PC-3 (cell line): ENCODE measurements at places on chromosomes 1 and 21. TPM values are rescaled to one million over a fixed set of nuclear protein-coding genes. Genes with fewer than 3 reads are reported as not detected.

- H3K4me1 ChIP-seq: no peaks in the 10 kb centered on the region
- H3K4me3 ChIP-seq: no peak overlapping the region
- no peak for DNase-seq
- H3K36me3 ChIP-seq: no peaks in the 10 kb centered on the region
- no peak overlapping the region for H3K27ac ChIP-seq
- H3K27me3 ChIP-seq: no peaks in the 10 kb centered on the region
These were observed 10.9 kb upstream of the RCAN3 start for GRCh38 chr1:24491577-24492360.

GRCh38 chr1:155773221-155773620 lies 83.8 kb downstream of the GON4L start:
- no peak overlapping the region for H3K4me3 ChIP-seq
- peak overlapping the region; percentile 75 for H3K27ac ChIP-seq
- peaks cover 44% of the 10 kb centered on the region for H3K36me3 ChIP-seq
- peaks cover 23% of the 10 kb centered on the region for H3K4me1 ChIP-seq
- DNase-seq: peak; percentile 68
- H3K27me3 ChIP-seq: no peaks in the 10 kb centered on the region

DNA sequence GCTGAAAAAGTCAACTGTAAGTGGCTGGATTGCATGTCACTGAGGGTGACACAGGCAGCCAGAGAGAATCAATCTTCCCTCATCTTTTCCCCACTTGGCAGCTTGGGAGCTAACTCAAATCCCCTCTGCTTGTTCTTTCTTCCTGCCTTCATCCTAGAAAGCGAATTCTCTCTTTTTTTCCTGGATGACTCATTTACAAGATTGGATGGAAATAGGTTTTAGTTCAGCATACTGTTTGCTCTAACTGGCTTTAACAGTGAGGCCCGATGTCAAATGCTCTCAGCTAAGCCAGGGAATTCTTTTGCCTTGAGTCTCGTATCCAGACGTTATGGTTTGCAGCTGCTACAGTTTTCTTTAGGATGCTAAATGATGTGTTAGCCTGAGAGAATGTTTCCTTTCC lies 72.7 kb downstream of the HUNK start:
- DNase-seq: peak; percentile 53
- peaks cover 11% of the 10 kb centered on the region for H3K4me1 ChIP-seq
- no peaks in the 10 kb centered on the region for H3K36me3 ChIP-seq
- no peak overlapping the region for H3K4me3 ChIP-seq
- peaks cover 56% of the 10 kb centered on the region for H3K27me3 ChIP-seq

CHODL gene
- not detected in 2 replicates for total RNA-seq

DNA sequence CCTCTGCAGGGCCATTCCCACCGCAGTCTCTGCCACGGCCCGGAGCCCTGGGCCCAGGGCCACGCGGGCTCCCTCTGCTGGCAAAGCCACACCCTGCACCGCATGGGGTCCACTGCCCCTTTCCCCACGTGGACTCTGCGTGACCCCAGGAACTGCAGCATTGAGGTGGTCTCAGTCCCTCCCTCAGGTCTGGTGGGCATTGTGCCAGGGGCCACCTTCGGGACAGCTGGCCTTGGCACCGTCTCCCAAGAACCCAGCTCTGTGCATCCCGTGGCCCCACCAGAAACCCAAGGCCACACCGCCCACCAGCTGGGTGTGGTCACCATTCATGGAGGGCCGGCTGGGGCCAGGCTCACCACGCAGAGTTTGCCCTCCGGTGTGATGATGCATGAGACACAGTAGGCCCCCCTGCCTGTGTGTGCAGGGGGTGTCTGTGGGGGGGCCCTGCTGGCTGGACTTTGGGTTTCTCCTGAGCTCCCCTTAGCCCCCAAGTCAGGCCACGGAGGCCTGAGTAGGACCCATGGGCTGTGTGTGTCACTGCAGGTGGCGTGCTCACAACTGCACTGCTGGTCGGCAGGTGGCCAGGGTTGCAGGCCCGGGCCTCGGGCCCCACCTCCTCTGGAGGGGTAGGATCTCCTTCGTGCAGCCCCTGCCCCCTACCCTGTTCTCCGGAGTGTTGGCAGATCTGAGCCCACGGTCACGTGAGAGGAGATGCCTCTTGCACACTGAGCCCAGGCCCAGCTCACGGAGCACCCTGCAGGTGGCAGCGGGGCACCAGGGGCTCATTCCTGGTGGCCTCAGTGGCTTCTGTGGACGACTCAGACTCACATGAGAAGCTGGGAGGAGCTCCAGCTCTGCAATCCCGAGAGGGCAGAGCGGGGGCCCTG lies 5.8 kb downstream of the VWA1 start:
- no peak overlapping the region for H3K4me3 ChIP-seq
- peak; percentile 70 for DNase-seq
- no peaks in the 10 kb centered on the region for H3K27me3 ChIP-seq
- H3K36me3 ChIP-seq: no peaks in the 10 kb centered on the region
- H3K4me1 ChIP-seq: peaks cover 6% of the 10 kb centered on the region
- H3K27ac ChIP-seq: no peak overlapping the region

DNA sequence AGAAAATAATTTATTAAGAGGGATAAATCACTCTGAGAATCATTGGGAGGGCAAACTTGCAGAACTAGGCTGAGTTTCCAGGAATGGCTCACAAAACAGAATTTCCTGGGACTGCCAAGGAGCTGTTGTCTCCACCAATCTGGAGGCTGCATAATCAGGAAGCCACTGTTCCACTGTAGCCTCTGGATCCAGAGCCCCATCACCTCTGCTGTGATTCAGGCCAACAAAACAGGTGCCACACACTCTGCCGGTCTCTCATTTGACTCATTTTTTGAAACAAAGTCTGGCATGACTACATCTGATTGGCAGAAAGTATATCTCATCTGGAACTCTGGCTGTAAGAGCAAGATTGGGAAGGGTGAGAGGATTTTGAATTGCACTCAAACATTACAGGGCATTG lies 178.9 kb upstream of the C1orf105 start:
- no peaks in the 10 kb centered on the region for H3K27me3 ChIP-seq
- no peak overlapping the region for H3K4me3 ChIP-seq
- no peaks in the 10 kb centered on the region for H3K36me3 ChIP-seq
- no peak for DNase-seq

DNA sequence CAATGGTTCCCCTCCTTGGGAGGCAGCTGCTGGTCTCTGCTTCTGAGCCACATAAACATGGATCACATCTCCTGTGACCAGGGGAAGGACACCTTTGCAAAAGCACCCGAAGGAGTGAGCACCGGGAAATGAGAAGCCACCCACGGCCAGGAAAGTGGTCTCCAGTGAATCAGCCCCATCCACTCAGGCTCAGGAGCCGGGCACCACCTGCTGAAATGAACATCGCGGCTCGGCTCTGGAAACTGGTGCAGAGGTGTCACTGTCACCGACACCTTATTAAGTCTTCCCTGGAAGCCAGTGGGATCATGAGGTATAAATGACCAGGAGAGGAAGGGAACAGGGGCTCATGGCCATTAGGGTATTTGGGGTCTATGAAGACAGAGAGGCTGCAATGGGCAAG lies 207.2 kb upstream of the C1orf174 start:
- no peaks in the 10 kb centered on the region for H3K4me1 ChIP-seq
- H3K4me3 ChIP-seq: no peak overlapping the region
- DNase-seq: no peak

- DNase-seq: peak; percentile 46
- peak overlapping the region; percentile 11; the same call in 1 of the 2 replicates for H3K27ac ChIP-seq
- no peaks in the 10 kb centered on the region for H3K27me3 ChIP-seq
These were observed 857.4 kb downstream of the USP25 start for GRCh38 chr21:16587141-16587581.

DNA sequence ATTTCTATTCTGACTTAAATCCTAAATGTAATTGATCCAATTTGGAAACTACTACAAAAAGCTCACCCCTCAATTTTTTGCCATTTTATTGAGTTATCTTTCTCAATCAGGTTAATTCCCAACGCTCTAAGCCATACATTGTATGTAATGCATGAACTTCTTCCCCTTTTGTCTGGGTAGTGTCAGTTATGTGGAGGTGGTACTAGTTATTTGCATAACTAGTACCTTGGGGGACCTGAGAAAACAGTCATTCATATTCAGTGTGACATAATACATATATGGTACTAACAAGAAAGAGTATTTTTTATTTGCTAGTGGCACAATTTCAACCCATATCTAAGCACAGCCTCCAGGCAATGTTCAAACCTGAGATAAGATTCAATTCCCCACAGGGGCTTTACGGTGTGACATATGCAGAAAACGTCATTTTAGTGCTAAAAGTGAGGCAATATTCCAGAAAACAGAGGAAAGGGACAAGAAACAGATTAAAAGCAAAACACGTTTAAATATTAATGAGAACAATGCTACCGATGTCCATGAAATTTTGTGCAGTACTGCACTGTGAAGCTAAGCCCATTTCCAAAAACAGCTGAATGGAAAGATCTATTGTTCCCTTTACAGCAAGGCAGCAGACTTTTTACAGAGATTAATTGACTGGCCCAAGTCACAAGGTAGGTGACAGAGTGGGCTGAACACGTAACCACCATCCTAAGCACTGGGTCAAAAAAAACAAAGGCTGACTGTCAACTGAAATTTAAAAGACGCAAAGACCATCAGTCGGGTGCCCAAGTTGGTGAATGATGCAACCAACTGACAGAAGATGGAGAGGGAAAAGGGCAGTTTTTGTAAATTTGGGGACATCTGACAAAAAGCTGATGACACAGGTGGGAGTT lies 1.4 kb downstream of the HLCS start:
- DNase-seq: no peak
- peak overlapping the region; percentile 95 for H3K4me3 ChIP-seq
- no peaks in the 10 kb centered on the region for H3K27me3 ChIP-seq
- H3K27ac ChIP-seq: no peak overlapping the region

DNA sequence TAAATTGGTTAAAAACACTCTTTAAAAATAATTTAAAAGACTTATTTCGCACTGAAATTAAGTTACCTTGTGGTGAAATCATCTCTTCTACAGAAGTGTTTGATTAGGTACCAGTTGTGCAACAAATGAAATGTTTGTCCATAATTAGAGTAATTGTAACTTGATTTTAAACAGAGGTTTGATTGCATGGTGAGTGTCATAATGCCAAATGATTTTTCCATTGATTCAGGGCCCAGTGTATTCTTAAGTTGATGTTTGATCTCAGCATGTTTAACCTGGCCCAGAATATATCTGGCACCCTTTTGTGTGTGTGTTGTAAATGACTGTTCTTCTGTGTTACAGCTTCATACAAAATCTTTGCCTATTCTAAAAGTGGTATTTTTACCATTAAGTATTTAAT lies 28.5 kb downstream of the LRRC8B start:
- peaks cover 10% of the 10 kb centered on the region for H3K36me3 ChIP-seq
- no peak overlapping the region for H3K4me3 ChIP-seq
- H3K27me3 ChIP-seq: no peaks in the 10 kb centered on the region
- no peak overlapping the region for H3K27ac ChIP-seq
- DNase-seq: no peak
- H3K4me1 ChIP-seq: peaks cover 19% of the 10 kb centered on the region

SLC45A3 gene
- total RNA-seq: 33.2 and 37.6 TPM in 2 replicates

CD244 gene
- total RNA-seq: not detected in 2 replicates

ANGPTL7 gene
- total RNA-seq: not detected in 2 replicates

SELENBP1 gene
- total RNA-seq: 29.8 and 73.5 TPM in 2 replicates

TMEM59 gene
- 71.5 and 133 TPM in 2 replicates for total RNA-seq

GPR25 gene
- not detected in 2 replicates for total RNA-seq

DNA sequence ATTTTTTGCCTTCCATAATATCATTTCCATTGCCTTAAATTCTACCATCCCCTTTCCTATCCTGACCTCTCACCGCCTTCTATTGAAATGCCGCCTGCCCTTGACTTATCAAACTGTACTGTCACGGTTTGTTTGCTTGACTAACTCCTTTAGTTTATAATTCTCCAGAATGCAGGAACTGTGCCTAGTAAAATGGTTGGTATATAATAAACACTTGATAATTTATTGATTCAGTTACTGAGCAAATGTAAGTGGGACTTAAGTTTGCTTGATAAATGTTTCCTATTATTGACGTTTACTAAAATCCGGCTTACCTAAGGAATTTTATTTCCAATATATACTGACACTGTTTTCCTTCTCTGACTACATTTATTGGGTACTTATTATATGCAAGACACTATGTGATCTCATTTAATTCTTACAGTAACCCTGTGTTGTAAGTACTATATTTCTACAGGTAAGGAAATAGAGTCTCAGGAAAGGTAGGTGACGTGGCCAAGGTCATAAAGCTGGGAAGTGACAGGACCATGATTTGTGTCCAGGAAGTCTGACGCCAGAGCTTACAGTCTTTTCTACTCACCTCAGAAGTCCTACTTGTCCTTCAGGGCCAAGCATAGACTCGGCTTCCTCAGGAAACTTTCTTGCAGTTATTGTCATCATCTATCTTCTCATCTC lies 35.7 kb downstream of the DPT start:
- H3K27me3 ChIP-seq: no peaks in the 10 kb centered on the region
- no peak for DNase-seq
- H3K36me3 ChIP-seq: no peaks in the 10 kb centered on the region

SPRR2E gene
- not detected in 2 replicates for total RNA-seq

DNA sequence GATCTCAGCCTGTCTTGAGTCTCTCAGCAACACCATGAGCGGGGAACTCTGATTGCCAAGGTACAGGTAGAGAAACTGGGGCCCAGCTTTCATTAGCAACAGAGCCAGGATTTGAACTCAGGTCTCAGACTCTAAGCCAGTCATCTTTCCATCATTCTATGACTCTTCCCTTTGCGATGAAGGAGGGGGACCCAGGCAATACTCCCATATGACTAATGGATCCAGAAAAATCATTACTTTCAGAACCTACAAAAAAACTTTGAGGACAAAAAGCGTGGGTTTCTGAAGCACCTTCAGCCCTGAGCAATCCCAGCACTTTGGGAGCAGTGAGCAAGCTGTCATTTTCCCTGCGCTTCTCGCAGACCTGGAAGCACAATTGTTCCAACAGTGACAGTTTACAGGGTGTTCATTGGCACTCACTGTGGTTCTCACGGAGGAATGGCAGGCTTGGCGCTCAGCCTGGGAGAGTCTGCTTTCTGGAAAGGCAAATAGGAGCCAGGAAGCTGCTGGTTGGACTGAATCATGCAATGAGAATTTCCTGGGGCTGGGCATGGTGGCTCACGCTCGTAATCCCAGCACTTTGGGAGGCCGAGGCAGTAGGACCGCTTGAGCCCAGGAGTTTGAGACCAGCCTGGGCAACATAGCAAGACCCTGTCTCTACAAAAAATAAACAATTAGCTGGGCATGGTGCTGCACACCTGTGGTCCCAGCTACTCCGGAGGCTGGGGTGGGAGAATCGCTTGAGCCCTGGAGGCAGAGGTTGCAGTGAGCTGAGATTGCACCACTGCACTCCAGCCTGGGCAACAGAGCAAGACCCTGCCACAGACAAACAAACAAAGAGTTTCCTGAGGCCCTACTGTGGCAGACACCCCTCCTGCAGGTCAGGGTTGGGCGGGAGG lies 40.1 kb downstream of the SLC2A7 start:
- H3K36me3 ChIP-seq: no peaks in the 10 kb centered on the region
- peak overlapping the region; percentile 43; the same call in 1 of the 2 replicates for H3K4me3 ChIP-seq
- DNase-seq: peak; percentile 99
- H3K27ac ChIP-seq: peak overlapping the region; percentile 95
- peaks cover 31% of the 10 kb centered on the region for H3K4me1 ChIP-seq

GBP7 gene
- 0.07 TPM in 1 of 2 replicates, not detected in the other for total RNA-seq

DNA sequence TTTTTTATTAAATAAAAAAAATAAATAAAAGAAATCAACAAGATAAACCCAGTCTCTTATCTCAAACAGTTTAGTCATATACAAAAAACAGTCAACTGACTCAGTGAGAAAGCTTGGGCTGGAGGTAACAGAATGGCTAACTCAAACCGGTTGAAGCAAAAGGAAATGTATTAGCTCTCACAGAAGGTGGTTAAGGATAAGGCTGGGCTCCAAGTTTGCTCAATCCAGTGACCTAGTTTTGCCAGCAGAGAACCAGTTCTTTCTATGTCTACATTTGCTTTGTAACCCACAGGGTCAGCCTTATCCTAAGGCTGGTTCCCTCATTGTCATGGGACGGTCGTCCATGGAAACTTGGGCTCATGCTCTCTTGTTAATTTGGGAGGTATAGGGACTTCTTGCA lies 144.5 kb upstream of the L1TD1 start:
- H3K27me3 ChIP-seq: no peaks in the 10 kb centered on the region
- H3K27ac ChIP-seq: no peak overlapping the region
- no peak overlapping the region for H3K4me3 ChIP-seq
- no peaks in the 10 kb centered on the region for H3K36me3 ChIP-seq

REN gene
- 2.7 and 3.1 TPM in 2 replicates for total RNA-seq
